NCI-H1436 treated with DMSO at 0.1 percent for 48 hours (cell line): ENCODE measurements at places on chromosomes 11 and 22.

DNA sequence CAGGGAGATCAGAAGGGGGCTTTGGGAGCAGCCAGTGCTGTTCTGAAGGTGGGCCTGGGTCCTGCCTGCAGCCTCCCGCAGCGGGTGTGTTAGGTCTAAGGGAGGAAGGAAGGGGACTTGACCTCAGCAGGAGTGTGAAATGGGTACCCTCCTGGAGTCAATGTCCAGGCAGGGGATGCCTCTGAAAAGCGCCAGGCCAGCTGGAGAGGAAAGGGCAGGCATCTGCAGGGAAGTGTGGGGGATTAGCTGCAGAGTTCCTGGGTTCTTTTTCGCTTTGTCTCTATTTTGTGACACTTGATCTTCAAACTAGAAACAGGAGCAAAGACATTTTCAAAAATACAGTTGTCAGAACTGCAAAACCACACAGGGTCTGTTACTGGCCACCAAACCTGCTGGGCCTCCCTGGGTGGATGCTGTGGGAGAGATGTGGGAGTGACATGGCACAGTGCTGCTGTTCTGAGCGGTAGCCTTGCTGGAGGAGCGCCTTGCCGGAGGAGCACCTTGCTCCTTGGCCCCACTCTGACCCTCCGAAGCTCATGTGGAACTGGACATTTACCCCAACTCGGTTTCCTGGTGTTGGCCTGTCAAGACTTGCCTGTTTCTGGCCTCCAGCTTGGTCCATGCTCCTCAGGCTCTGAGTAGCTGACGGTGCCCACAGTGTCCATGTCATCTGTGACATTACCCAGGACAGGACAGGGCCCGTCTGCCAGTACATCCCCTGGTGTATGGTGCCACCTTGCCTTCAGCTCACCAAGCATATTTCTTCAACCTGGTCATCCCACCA lies 25.9 kb downstream of the MED15 start:
- DNase-seq, result no peak

DNA sequence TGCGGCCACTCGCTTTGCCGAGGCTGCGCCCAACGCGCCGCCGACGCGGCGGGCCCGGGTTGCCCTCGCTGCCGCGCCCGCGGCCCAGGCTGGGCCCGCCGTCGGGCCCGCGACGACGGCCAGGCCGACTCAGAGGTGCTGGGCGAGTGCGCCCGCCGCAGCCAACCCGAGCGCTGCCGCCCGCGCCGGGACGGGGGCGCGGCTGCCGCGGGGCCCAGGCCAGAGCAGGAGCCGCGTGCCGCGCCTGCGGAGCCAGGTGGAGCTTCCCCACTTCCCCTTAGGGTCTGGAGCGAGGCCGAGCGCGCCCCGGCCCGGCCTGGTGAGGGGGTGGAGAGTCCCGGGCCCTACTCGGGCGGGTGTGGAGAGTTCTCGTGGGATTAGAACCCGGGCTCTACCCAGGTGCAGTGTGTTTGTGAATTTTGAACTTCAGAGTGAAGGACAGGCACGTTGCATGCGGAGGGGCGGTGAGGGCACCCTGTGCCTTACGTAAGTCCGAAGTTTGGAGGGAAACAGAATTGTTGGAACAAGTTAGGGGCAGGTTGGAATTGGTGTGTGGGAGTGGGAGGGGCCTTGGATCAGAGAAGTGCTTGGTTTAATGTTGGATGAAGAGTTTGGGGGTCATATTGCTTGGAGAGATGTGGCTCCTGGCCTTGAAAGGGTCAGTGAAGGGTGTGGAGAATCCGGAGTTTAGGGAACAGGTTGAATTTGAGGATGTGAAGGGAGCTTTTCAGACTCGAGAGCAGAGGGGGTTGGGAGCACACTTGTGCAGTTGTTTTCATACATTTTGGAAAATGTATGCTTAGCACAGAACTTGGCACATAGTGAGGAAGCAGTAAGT lies 697 bp downstream of the RNF169 start:
- no peak for DNase-seq

DNA sequence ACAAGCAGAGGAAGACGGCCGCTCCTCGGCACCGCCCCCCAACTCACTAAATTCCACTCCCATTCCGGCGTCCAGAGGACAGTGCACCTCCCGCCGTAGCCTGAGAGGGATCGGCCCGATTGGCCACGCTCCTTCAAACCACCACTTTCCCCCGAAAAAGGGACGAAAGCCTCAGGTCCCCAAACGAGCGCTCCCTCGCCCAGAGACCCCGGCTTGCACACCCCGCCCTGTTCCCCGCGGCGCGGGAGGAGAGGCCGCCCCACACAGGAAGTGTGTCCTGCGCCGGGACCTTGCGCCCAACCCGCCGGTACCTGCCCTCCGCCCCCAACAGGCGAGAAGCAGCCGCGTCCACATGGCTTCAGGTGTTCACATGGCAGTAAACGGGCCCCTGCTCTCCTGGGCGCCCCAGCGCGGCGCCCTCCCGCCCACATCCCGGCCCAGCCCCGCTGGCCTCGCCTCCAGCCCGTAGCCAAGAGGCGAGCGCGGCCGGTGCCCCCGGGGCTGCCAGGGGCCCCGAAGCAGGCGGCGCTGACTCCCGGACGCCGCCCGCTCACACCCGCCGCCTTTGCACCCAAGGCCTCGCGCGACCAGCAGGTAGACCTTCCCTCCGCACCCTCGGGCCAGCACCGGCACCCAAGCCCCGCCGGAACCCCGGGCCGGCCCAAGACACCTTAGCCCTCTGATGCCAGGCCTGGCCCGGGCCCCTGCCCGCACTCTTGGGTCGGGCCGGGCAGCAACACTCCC lies 849 bp downstream of the TCF20 start:
- no peak for DNase-seq

DNA sequence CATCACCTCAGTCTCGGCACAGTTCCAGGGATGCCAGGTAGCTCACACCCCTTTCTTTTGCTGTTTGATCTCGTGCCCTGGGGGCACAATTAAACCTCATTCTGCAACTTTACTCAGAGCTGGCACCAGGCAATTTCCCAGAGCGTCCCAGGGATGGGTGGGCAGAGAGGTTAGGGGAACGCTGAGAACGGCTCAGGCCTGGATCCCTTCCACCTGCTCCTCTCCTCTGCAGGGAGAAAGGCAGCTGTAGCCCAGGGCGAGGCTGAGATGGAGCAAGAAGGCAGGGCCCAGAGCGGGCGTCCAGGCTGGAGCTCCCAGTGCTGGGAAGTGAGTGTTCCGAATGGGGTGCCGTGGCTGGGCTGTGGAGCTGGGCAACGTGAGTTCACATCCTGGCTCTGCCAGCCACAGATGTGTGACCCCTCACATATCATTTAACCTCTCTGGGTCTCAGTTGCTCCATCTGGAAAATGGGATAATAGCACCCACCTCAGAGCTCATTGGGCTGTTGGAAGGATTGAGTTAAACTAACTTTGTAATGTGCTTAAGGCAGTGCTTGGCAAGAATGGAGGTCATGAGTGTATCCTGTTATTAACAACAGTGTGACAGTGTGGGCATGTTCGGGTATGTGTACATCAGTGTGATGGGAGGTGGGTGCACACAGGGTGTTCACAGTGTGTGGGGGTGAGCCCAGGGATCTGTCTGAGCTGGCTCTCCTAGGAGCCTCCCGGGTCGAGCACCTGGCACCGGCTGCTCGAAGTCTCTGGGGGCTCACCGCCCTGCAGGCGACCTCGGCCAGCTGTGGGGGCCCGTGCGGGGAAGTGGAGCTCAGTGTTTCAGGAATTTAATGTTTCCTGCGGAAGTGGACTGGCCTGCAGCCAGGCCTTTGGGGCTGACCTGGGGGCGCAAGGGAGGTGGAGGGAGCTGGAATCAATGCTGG lies 15.5 kb downstream of the OTUB1 start:
- DNase-seq, result no peak

- DNase-seq, result no peak
Observed at GRCh38 chr22:19120829-19121630, 1.2 kb downstream of the DGCR2 start.
